ENCODE measurements at places on chromosomes 3 and 15. TPM values are rescaled to one million over a fixed set of nuclear protein-coding genes. Genes with fewer than 3 reads are reported as not detected.

The CFAP100 gene
- polyA plus RNA-seq, result 0.94 TPM

The PP2D1 gene
- 0.39 TPM for polyA plus RNA-seq

The EPHB3 gene
- 33.9 TPM for polyA plus RNA-seq

The WDR93 gene
- polyA plus RNA-seq, result 0.18 TPM

The LRTM1 gene
- 114 TPM for polyA plus RNA-seq

The CTNNB1 gene
- polyA plus RNA-seq, result 274 TPM

The P3H2 gene
- 39.4 TPM for polyA plus RNA-seq
